ENCODE measurements at places on chromosomes 16 and 17.

GRCh38 chr16:51407199-51407598 lies 256.1 kb upstream of the SALL1 start:
- no peak for DNase-seq

DNA sequence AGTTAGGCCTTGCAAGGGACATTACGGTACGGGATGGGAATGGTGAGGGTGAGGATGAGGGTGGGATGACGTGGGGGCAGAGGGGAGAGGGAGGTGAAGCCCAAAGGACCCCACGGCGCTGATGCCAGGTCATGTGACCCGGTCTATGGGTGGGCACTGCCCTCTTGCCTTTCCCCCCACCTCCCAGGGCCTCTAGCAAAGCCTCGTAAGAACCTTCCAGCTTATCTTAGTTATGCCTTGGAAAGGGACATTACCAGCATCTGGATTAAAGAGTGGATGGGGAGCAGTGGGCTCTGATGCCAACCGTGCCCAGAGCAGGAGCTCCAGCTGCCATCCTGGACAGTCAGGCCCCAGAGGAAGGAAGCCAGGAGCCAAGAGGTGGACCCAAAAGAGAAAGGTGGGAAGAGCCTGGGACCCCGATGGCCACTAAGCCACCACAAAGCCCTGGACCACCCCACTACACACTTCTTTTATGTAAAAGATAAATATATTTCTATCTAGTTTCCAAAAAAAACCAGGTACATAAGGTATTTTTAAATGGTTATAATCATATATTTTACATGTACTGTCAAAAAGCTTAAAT lies 40.9 kb downstream of the TK2 start:
- no peak for DNase-seq

GRCh38 chr17:10109146-10109545 lies 89.3 kb downstream of the GAS7 start:
- no peak for DNase-seq

GRCh38 chr16:80056324-80056723 lies 455.8 kb upstream of the MAF start:
- no peak for DNase-seq

DNA sequence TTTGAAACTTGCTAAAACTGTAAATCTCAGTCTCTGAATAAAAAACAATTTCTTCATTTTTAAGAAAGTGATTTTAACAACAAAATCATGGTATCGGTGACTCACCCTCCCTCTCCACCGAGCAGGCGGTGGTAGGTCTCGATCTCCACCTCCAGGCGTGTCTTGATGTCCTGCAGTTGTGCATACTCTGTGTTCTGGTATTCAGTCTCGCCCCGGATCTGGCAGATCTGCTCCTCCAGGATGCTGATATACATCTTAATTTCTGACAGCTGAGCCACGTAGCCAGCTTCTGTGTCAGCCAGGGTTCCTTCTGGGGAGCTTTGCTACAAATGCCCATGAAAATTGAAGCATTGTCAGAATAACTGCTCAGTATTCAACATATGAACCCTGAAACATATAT lies 15.4 kb upstream of the KRT24 start:
- DNase-seq = no peak

- DNase-seq = no peak
These were observed at the start of gene MMP2 for GRCh38 chr16:55478827-55479429. Gene MMP2 (plus strand): TSS chr16:55479198. CDS start chr16:55479480, 282 bp downstream.

GRCh38 chr16:30921748-30922419 lies 1.5 kb upstream of the FBXL19 start:
- peak; percentile 23 for DNase-seq

- DNase-seq = no peak
These were observed 8.0 kb downstream of the TBC1D24 start for GRCh38 chr16:2482708-2483534.

- DNase-seq = no peak
These were observed 419 bp downstream of the GLIS2 start for GRCh38 chr16:4316108-4316863.

DNA sequence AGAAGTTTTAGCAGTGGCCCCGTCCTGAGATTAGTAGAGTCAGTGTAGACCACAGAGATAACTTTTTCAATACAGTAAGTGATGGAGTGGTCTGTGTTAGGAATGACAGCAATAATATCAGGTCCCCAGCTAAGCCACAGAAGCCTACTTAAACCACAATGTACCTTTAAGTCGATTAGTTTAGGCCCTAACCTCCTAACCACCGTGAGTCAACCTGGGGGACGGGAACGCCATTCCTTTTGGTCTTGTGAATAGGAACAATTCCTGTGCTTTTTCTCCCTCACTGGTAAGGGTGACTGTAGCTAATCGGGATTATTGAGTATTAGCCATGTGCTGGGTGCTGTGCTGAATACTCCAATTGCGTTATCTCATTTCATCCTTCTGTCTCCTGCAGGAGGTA lies 14.0 kb downstream of the YPEL2 start:
- DNase-seq = no peak

GRCh38 chr16:26963109-26963508 lies 103.6 kb upstream of the C16orf82 start:
- DNase-seq = no peak

DNA sequence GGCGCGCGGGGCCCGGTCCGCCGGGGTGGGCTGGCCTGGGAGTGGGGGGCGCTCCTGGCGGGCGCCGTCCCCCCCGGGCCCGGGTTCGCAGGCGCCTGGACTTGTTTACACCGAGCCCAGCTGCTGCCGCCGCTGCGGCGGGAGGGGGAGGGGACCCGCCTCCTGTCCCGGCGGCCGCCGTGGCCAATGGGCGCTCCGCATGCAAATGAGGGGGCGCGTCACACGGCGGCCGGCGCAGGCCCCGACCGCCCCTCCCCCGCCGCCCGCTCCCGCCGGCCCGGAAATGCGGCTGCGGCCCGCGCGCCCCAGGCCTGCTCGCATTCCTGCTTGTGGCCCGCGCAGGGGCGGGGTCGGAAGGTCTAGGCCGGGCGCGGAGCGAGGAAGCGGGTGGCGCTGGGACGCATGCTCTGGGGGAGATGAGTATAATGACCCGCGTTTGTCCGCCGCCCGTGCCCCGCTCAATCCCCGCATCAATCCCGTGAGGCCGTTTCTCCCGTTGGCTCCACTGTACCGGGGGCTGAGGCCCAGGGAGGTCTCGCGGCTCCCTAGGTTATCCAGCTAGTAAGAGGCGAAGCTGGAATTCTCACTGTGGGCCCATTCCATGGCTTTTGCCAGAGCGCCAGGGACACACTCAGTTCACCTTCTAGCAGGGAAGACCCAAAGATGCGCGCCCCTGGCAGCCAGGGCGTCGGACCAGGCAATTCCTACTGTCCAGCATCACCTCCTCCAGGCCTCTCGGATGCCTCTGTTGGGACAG lies at the start of gene YPEL3:
TSS of gene YPEL3 (minus strand) at position 109 of the 757 bp plus-strand sequence. CDS start 731 bp downstream, outside the sequence.
- DNase-seq = peak; percentile 16

- DNase-seq = no peak
These were observed 29.1 kb upstream of the SPNS2 start for GRCh38 chr17:4469552-4469951.

GRCh38 chr17:29615048-29615385 lies 7.7 kb downstream of the CORO6 start:
- DNase-seq = no peak

DNA sequence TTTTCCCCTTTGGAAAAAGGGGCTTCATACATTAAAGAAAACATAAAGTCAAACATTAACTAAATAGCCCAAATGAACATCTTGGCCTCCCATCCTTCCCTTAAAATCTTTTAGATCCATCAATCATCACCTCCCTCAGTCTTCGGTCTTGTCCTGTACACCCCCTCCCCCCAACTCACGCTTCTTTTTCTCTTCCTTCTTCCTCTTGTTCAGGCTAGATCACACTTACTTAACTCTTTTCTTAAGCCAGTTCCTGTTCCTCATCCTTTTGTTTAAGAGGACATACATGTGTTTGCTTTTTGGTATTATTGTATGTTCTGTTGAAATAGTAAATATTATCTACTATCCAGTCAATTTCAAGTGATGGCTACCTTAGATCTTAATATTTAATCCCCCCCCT lies 5.5 kb downstream of the MFSD6L start:
- DNase-seq = no peak

DNA sequence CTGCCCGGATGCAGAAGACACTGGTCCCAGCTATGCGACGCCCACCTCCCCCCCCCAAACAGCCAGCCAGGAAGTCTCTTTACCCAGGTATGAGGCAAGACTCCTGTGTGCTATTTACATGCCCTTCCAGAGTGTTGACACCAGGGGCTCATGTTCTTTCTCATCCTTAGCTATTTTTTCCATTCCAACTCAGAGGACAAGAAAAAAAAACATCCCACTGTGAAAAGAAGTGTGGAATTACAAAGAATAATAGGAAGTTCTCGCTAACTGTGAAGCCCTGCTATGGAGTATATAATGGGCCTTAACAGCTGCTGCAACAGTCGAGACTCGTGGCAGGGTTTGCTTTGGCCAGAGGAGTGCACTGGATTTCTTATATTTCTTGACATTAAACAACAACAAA lies 584.9 kb downstream of the CDH13 start:
- no peak for DNase-seq

DNA sequence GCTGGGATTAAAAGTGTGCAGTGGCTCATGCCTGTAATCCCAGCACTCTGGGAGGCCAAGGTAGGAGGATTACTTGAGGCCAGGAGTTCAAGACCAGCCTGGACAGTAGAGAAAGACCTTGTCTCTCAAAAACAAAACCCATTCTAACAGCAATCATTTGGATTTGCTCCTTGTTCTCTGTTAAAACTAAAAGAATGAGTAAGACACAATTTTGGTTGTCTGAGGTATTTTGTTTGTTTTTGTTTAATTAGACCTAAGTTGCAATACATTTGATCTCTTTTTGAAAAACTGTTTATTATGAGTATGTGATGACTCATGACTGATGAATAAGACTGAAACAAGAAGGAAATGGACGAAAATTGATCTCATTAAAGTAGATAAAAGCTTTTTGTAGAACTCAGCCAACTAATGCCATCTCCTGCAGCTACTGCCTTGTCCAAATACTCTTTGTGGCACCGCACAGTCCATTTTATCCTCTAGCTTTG lies 29.0 kb downstream of the GLG1 start:
- no peak for DNase-seq

GRCh38 chr16:69858191-69859104 lies 92.7 kb upstream of the CLEC18A start:
- DNase-seq = no peak

GRCh38 chr17:75897160-75898019 lies 639 bp upstream of the TRIM65 start:
- DNase-seq = no peak

DNA sequence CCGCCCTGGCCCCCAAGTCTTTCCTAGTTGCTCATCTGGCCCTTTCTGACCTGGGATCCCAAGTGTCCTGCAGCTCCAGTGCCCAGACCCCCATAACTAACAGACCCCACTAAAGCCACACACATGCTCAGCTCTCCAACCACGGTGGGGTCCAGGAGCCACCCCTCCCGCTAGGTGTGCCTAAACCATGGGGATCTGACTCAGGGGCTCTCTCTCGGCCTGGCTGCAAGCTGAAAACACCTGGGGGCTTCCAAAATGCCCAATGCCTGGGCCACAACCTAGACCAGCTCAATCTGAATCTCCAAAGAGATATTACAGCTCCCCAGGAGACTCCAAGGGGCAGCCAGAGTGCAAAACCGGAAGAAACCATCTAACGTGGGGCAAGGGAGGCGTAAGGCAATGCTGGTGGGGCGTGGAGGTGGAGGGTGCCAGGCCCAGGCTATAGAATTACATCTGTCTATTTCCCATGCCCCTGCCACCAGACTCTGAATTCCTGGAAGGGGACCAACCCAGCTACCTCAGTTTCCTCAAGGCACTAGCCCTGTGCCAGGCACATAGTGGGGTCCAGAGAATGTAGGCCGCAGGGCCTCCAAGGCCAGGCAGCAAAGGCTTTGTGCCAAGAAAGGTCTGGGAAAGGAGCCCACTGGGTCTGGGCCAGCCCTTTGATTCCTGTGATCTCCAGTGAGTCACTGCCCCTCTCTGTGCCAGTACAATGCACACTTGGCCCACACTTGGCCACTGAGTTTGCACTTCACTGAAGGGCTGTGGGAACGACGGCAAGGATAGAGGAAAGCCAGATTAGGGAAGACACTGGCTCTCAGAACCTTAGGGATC lies 3.3 kb downstream of the CD2BP2 start:
- DNase-seq = no peak

- no peak for DNase-seq
These were observed 20.5 kb upstream of the CCL2 start for GRCh38 chr17:34234616-34235015.

DNA sequence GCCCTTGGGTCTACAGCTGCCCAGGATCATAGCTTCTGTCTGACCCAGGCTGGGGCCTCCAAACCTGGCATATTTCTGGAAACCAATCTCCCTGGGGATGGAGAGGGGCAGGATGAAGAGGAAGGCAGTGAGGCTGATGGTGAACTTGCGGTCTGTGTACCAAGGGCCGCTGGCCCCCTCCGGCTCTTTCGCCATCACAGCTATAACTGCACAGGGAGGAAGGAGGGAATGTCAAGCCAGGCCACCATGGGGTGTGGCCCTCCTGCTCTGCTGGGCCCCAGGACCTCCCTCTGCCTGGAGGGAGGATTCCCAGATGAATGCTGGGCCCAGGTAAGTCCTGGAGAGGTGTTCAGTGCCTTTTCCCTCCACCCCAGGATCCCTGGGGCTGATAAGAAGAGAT lies 6.3 kb downstream of the SLC38A7 start:
- DNase-seq = no peak

- DNase-seq = no peak
These were observed 4.3 kb upstream of the NUPR1 start for GRCh38 chr16:28543072-28543471.

- DNase-seq = no peak
These were observed 6.3 kb upstream of the RAB37 start for GRCh38 chr17:74730491-74731346.

GRCh38 chr16:10970065-10970464 lies 25.7 kb downstream of the CLEC16A start:
- no peak for DNase-seq

DNA sequence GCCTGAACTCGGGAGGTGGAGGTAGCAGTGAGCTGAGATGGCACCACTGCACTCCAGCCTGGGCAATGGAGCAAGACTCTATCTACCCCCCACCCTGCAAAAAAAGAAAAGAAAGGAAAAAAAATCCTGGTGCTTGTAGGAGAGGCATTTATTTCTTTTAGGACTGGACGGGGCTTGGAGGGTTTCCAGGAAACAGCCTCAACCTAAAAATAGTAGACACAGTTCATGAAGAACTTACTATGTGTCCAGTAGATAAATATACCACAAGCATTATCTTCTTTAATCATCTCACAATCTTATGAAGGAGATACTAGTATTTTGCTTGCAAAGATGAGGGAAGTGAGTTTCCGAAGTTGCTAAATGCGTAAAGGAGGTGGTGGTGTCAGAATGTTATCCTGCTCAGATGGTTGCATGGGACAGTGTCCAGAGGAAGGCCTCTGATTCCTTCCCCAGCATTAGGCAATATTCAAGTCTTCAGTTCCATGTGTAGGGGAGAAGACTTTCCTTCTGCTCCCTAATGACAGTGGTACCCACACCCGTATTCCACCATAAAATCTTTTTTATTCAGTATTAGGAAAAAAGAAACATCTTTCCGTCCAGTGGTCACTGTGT lies 263.2 kb downstream of the WWOX start:
- no peak for DNase-seq

Data from NCI-H1417 treated with DMSO at 0.1 percent for 48 hours (cell line).